ENCODE measurements at places on chromosomes 12 and 14.

DNA sequence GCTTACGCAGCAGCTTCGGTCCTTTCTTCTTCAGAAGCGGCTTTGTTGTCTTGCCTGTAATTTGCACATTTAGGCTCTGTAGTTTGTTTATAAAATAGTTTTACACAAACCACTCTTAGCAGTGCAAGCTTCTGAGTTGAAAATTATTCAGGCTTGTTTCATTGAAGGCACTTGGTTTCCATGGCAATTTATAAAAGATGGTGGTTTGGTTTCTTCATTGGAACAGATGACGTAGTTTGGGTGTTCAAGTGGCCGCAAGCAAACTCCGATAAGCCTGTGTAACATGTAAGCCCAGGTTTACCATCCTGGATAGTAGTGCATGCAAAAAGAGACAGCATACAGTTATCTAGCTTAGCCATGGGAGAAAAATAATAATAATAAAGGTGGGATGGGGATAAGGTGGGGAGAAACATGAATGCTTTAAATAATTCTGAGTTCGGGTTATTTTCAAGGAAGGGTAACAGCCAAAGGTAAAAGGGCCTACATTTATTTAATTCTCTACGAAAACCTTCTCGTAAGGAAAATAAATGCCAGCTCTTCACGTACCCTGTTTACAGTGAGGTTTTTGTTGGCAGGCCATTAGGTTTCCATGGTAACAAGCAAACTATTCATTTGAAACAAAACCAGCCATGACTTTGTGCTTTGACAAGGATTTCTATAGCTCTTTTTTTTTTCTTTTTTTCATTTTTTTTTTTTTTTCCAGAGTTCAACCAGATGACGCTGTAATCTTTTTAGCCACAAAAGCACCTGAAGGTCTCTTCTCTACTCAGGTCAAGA lies 189.6 kb upstream of the RPL10L start:
- DNase-seq = no peak

DNA sequence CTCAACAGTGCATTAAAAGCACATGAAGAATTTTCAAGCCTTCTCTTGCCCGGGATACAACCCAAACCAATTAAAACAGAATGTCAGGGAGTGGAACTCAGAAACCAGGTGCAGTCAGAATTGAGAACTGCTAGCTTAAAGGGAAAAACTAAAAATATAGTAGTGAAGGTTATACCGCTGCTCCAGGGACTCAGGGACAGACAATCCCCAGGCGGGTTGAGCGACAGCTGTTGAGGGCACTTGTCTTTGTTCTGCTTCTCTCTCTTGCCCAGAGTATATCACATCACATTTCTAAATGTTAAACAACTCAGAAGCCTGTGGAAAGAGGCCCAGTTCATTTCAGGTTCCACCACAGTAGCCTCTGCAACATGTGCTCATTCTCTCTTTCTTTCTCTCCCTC lies 93.1 kb downstream of the SLC5A8 start:
- DNase-seq = no peak

DNA sequence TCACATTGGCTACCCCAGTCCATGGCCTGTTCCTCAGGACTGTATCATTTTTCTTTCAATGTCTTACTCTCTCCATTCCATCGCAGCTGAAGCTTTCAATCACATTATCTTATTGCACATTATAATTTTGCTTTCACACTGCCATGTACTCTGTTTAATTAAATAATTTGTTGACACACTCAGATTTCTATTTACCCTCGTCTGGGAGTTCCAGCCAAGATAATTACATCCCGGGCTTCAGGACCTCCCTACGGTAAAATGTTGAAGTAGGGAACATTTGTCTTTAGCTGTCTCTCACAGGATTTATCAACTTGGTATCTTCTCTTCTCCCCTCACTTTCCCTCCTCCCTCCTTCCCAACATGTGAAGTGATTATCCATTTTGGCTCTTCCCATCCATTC lies 177.2 kb upstream of the RASSF8 start:
- DNase-seq = no peak

GRCh38 chr14:50335989-50336824 lies 24.1 kb downstream of the DMAC2L start:
- no peak for DNase-seq

DNA sequence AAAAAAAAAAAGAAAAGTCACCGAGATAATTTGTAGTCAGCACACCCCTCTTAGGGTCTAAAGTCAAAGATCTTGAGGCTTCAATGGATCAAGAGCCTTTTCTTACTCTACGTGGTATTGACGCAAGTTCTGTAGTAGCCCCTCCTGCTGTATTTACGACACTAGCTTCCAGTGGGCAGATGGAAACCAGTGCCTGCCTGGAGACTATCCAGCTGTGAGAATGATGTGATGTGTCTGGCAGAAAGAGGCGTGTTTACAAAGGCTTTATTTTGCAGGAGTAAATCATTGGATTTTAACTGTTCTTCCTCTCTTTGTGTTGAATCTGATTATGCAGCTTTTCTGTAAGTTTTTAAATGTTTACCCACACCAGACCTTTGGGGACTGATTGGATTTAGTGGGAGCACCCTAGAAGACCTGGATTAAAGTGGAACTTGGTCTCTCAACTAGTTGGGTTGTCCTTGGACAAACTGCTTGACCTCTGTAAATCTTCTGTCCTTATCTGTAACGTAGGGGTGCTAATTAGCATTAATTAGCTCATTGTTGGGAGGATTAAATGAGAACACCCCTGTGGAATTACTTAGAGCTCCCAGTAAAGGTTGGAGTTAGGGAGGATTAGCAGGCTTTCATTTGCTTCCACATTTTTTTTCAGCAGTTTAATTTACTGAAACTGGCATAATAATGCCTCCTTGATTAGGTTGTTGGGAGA lies 72.4 kb downstream of the RASSF3 start:
- DNase-seq = peak; percentile 44

- no peak for DNase-seq
Observed at GRCh38 chr14:103881268-103882201, 34.2 kb upstream of the PPP1R13B start.

DNA sequence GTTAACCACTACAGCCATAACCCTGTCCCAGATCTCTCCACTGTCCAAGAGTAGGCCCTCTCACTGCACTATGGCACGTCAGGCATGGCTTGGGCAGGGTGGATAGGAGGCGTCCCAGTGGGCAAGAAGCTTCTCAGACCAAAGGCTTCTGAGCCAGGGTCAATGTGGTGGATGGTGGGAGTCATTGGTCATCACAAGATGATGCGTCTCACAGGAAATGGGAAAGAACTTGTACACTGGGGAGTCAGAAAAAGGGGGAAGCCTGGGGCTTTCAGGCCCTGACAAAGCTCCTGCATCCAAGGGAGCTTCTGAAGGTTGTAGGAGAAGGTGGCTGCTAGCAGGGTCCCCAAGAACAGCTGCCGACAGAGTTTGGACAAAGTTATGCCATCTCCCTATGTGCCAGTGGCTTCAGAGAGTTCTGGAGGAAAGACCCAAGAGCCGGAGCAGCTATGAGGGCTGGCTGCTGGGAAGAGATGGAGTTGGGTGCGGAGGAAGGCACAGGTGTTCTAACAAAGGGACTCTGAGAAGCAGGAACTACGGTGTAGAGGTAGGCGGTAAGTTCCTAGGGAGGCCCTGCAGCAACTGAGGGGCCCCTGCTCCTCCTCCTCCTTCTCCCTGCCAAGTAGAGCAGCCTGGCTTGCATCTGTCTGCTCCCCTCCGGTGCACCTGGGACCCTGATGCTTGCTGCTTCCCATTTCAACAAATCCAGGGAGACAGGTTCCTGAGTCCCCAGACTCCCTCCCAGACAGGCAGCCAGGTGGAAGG lies 81.1 kb downstream of the ARL6IP4 start:
- no peak for DNase-seq

DNA sequence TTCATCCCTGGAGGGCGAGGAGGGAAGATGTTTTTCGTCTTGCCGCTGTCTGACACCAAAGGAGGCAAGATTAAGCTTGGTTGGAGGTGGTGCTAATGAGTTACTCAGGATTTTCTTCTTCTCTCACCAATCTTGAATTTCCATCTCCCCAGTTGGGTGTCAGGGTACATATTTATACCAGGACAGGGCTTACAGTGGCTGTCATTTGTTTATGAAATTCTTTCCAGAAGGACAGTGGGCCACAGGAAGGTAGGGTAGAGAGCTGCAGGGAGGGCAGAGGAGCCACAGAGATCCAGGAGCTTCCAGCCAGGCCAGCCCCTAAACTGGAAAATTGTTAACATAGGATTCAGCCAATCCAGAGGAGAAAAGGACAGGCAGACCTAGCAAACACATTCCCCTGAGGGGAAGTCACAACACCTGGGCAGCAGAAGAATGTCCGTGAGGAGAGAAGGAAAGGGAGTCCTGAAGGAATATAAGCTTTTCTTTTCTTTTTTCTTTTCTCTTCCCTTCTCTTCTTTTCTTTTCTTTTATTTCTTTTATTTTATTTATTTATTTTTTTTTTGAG lies 40.5 kb downstream of the IRF2BPL start:
- DNase-seq = no peak

GRCh38 chr14:67950386-67950785 lies 130.8 kb downstream of the RAD51B start:
- DNase-seq = no peak

GRCh38 chr14:99272899-99273765 lies 1.1 kb upstream of the BCL11B start:
- DNase-seq = no peak

- no peak for DNase-seq
Observed at GRCh38 chr12:43062201-43062895, 472.8 kb upstream of the PRICKLE1 start.

DNA sequence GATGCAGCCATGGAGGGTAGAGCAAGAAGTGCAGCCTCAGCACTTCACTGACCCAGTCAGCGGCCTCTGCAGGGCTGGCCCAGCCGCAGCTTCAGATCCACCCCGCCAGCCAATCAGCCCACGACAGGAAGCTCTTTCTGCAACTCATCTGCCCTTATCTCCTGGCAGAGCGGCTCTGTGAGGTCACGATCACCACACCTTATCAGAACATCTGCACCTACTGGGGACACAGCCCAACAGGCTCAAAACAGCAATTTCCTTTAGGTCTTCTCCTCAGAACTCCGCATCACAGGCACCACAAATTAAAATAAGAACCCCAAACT lies 287.3 kb downstream of the BCL11B start:
- DNase-seq = no peak

DNA sequence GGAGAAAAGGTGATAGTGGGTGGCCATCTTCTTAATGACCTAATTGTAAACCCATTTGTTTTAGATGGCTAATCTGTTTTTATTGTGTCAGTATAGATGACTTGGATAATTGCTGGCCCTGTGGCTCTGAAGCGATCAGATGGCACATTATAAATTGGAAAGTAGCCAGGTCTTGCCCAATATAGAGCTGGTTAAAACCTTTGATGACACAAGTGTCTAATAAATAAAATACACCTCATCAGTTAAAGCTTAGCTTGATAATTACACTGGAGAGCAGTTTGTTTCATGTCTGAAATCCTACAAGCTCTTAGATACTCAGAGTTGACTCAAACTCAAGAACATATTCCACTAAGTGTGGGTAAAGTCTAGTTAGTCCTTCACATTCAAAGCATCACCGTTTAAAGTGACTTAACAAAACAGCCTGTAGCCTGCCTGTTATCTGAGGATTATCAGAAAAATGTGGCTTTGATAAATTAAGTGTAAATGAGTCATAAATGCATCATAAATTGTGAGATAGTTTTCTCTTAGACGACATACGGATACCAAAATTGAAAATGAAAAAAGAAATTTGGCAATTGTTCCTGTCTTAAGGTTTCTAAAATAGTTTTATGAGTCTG lies 280.9 kb downstream of the LRIG3 start:
- DNase-seq = peak; percentile 16

DNA sequence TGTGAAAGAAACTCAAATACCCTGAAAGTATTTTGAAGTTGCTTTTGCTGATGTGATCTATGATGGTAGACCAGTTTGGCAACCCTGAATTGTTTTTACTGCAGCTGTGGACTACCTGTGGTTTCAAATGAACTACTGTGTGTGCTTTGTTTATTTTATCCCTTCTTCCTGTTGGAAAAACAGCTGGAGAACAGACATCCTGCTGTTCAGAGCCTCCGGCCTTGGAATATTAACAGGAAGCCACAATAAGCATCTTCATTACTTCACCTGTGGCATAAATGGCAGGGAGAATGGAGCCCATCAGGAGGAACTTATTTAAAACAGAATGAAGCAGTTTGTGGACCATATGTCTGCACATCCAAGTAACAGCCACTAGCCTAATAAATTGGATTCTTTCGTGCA lies 104.8 kb downstream of the DUSP6 start:
- no peak for DNase-seq

- no peak for DNase-seq
Observed at GRCh38 chr12:31203261-31203660, 122.7 kb downstream of the SINHCAF start.

DNA sequence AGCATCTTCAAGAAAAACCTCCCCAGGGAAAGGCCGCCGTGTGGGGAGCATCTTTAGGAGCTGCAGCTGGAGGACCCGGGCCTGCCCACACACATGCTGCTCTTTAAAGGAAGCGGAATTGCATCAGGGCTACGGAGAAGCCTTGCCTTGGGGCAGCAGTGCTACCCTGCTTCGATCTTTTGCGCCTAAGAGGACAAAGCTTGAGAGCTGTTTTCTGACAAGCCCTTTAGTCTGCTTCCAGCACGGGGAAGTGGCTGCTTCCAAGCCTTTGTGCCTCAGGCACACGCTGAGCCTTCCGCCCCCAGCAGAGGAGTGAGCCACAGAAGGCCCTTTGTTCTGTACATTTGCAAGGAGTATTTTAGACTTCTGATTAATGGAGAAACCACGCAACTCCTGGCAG lies 31.5 kb downstream of the COA8 start:
- DNase-seq = peak; percentile 25

- DNase-seq = no peak
Observed at GRCh38 chr12:2696136-2696535, 98.6 kb upstream of the FKBP4 start.

DNA sequence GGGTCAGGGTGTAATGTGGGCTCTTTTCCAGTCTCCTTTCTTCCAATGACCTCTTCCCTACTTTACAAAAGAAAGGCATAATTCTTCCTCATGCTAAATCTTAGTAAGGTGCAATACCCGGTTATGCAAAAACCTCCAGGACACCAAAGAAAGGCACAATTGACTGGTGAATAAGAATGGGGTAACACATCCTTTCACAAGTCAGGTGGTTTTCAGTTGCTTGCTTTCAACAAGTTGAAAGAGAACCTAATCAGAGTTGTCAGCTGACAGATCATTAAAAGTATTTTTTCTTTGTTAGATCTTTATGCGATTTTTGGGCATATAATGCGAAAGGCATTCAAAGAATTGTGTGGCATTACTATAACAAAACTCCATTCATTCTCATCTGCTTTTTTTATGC lies 1.3 kb upstream of the AEBP2 start:
- DNase-seq = no peak

GRCh38 chr12:48978741-48979601 lies 849 bp downstream of the WNT1 start:
- DNase-seq = no peak

DNA sequence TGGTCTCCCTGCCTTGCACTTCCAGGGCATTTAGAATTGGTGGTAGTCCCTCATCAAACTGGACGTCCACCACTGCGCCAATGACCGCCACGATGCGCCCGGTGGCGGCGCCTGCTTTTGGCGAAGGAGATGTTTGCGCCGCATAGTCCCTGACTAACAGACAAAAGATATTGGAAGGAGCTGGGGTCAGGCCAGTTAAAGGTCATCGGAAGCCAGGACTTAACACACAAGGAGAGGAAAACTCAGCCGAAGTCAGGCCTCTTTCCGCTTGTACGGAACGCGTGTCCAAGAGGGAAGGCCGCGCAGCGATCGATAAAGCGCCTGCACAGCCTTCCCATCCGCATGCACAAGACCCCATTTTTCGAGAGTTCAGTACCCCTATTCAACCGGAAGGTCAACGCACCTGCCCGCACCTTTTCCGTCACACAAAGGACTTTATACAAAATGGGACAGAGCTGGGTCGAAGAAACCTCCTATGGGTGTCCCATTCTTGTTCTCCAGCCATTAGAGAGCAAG lies 525 bp downstream of the ATP5F1B start:
- DNase-seq = no peak
